Activated CD4-positive, alpha-beta memory T cell treated with anti-CD3 and anti-CD28 coated beads, Interleukin-2, amount 10 ng/mL, durations not matched to agents 7 days and 5 days (primary cell): ENCODE measurements at places on chromosomes 1 and 21.

- DNase-seq: no peak
Measured at GRCh38 chr1:237032029-237032428, 10.0 kb upstream of the RYR2 start.

GRCh38 chr1:98342566-98342965 lies 319.0 kb upstream of the SNX7 start:
- no peak for DNase-seq

DNA sequence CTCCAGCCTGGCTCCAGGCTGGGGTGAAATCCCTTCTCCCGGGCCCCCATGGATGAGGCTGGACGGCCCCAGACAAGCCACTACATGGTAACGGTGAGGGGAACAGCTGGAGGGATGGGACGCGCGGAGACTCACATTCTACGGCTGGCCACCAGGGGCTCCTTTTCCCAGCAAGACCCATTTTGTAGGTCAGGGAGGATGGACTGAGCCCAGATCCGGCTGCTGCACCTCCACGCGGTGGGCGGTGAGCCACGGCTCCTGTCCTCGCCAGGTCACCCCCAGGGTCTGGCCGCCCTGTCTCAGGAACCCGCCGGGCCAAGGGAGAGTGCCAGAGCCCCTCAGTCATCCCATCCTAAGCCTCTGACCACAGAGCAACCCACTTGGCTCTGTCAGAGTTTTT lies 75.0 kb upstream of the ACTRT2 start:
- DNase-seq: no peak

DNA sequence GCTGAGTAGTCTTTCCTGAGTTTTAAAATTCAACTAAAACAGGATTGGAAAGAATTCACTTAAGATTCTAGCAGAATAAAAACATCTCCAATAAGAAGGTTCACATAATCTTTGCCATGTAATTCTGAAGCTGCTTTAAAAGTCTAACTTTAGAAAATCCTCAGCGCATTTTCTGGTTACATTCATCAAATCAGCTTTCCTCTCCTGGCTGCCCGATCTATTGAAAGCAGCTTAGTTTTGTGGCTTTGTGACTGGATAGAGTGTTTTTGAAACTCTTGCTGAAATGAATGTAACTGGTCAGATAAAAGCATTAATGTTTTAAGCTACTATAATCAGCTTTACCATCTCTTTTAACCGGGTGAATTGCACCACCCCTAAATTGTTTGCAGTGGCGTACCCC lies 66.8 kb downstream of the DOP1B start:
- DNase-seq: no peak

DNA sequence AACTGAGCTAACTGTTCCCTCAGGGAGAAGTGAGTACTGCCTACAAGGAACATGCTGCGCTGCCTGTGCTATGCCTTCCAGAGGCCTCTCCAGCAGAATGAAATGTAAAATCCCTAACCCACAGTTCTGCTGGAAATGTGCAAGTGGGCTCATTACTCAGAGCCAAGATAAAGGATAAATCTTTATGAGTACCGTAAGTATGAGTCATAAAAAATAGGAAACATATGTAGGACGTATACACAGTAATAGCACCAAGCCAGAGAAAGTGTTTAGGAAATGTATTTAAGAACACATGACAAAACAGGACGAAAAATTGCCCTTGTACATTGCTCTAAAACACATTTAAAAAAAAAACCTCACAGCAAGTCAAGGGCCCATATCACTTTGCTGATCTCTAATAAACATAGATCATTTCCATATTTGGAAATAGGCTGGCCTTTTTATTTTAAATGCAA lies 104.6 kb downstream of the TGFBR3 start:
- no peak for DNase-seq

GRCh38 chr1:224438989-224439388 lies 4.4 kb upstream of the WDR26 start:
- DNase-seq: no peak

GRCh38 chr21:31317688-31318087 lies 26.4 kb downstream of the TIAM1 start:
- DNase-seq: no peak

DNA sequence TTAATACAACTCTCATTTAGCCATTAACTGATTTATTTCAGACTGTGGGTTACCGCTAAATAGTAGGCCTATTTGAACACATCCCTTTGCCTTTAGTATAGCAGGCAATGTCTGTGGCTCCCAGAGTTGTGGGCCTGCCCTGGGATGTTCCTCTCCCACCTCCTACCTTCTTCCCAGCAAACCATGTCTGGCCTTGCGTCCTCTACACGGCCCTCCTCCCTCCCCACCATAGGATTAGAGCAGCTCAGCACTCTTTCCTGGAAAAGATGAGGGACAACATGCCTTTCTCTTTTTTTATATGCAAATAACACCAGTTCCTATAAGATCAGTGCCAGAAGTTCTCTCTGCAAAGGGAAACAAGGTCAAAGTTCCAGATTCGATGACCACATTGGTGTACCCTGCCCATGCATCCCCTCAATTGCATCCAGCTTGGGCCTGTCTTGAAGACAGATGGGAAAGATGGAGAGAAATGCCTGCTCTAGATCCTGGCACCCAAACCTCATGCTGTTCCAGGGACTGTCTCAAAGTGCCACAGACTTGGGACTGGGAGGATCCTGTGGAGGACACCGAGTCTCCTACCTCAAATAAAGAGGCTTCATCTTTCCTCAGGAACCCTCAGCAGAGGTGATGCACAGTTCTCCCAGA lies 57.2 kb downstream of the CD46 start:
- DNase-seq: peak; percentile 11

DNA sequence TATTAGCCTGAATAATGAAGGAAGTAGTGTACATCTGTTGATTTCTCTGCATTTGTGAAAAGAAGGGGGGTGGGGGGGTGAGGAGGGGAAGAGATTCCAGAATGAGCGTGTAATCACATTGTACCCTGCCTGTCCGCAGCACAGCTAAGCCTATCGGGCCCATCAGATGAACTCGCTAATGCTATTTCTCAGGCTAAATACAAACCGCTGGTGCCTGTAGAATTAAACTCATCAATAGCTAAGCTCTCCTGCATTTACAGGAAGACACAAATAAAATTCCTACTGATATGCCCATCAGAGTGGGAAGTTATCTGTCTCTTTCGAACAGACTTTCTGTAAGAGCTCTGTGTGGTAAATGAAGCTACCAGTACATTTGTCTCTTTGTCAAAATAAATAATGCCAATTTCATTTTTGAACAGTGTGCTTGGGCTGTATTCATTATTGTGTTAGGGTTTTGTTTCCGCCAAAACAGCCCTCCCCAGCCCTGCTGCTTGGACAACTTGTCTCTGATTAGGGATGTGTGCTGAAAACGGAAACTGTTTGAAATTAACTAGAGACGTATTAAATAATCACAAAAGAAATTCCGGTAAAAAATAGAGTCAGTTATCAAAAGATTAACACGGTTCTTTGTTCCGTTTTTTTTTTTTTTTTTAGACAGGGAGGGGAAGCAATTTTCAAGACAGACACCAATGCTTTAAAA lies 305.4 kb downstream of the TTLL7 start:
- DNase-seq: no peak

- no peak for DNase-seq
Measured at GRCh38 chr1:109631513-109632505, 12.2 kb downstream of the AMPD2 start.

DNA sequence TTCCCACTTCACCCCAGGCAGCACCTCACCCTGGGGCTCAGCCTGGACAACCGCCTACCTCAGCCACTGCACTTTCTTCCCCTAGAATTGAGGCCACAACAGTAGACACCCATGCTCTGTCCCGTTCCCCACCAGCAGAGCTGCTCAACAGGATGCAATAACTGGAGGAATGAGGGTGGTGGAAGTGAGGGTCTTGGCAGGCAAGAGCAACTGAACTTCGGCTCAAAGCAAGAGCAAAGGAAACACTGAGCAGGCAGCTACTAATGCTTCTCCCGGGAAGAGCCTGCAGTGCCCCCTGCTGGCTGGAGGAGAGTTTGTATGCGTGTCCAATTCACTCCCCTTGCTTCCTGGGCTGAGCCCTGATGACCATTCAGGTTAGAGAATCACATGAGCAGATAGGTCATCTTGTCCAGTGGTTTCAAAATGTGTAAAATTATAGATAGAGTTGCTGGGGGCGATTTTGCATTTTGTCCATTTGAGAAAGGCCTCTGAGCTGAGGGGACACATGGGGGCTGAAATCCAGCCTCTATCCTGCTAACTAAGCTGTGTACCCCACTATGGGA lies 13.9 kb downstream of the NT5C1A start:
- DNase-seq: peak; percentile 72

DNA sequence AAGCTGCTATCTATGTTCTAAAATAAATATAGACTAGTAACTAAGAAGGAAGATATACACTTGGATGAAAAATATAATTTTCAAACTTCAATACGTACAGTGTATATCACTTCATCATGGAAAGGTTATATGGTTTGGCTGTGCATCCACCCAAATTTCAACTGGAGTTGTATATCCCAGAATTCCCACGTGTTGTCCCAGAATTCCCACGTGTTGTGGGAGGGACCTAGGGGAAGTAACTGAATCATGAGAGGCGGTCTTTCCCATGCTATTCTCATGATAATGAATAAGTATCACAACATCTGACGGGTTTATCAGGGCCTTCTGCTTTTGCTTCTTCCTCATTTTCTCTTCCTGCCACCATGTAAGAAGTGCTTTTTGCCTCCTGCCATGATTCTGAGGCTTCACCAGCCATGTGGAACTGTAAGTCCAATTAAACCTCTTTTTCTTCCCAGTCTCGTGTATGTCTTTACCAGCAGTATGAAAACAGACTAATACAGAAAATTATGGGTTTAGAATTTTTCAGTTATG lies 10.7 kb downstream of the NEGR1 start:
- DNase-seq: no peak

DNA sequence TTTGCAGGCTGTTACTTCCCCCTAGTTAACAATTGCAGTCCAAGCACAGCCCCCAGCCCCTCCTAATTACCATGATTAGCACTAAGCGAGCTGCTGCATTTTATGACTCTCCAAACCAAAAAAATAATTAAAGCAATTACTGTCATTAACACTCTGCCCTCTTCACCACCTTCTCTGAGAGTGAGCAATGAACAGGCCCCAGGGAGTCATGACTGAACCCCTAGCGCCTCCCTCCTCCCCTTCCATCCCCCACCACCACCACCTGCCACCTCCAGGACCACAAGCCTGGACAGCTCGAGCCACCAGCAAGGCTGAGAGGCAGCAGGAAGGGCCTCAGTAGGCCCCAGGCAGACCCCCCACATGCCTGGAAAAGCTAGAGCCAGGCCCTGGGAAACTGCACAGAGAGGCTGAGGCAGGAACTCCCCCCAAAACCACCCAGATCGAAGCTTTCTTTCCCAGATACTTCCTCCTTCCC lies 35.5 kb upstream of the ZC3H12A start:
- DNase-seq: no peak

- DNase-seq: no peak
Measured at GRCh38 chr1:193850745-193851144, 664.3 kb upstream of the B3GALT2 start.

DNA sequence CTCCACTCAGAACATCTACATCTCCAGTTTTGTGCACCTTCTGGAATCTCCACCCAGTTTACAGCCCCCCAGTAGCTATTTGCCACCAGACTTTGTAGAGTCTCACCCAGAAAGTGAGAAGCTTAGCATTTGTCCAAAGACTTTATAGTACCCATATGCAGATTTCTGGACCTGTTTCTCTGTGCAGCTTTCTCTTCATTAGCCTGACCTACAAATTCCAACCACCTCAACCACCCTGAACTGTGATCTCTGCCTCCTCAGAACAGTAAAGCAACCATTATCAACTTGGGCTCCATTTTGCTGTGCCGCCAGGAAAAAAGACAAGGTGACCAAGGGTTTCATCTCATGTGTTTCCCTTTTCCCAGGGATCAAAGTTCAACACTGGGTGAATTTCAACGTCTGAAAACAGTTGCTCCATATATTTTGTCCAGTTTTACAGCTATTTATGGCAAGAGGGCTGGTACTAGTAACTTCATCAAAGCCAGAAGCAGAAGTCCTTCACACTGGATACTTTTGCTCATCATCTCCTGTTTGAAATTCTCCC lies 36.5 kb upstream of the DDAH1 start:
- no peak for DNase-seq

DNA sequence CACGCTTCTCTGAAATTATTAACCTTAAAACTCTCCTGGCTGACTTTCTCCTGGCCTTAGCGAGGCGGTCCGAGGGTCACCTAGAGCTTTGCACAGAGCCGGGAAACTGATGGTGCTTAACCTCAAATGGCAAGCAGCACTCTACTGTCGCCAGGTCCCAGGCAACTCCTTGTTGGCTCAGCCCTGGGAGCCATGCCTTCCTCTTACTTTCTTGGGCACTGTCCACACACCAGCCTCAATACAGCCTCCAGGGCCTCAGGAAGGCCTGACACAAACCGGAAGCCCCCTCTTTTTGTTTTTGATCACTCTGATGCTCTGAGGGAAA lies 3.8 kb downstream of the TRABD2B start:
- DNase-seq: no peak

DNA sequence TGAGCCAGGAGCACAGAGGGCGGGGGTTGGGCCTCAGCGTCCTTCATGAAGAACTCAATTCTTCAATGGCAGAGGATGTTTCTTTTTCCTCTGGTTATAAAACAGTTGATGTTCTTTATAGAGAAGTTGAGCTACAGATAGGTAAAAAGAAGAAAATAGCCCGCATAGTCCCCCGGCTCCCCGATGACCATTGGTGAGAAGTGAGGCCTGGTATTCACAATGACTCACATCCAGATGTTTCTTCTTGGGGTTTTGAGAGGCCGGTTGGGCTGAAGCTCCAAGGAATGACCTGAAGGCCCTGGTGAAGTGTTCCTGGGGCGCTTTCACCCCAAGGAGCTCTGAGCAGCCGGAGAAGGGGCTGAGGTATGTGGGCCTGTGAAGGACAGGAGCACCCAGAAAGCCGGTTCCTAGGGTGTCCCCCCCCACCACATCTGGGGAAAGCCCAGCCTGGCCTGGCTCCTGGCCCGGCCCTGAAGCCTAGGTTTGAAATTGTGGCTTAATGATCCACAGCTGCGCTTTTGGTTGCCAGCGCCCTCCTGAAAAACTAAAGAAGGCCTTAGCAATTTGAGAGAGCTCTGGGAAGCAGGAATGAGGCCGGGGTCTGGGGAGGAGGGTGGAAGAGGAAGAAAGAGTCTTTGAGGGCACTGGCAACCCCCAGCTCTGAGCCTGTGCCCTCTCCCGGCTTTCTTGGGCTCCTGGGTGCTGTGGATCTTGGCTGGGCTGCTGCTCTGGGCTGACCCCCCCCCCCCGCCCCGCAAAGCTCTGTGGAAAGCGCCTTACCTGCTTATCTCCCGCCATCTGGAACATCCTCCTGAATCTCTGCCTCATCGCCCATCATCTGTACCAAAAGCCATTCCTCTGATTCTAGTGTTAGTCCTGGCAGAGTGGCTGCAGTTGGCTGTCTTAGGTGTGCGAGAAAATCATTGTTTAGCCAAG lies 444.7 kb downstream of the CAMTA1 start:
- no peak for DNase-seq

- no peak for DNase-seq
Measured at GRCh38 chr1:28323720-28324119, 5.1 kb upstream of the MED18 start.

- no peak for DNase-seq
Measured at GRCh38 chr1:200162877-200163276, 135.4 kb downstream of the NR5A2 start.
